GM12864 (cell line): ENCODE measurements at places on chromosomes 11 and 22.

DNA sequence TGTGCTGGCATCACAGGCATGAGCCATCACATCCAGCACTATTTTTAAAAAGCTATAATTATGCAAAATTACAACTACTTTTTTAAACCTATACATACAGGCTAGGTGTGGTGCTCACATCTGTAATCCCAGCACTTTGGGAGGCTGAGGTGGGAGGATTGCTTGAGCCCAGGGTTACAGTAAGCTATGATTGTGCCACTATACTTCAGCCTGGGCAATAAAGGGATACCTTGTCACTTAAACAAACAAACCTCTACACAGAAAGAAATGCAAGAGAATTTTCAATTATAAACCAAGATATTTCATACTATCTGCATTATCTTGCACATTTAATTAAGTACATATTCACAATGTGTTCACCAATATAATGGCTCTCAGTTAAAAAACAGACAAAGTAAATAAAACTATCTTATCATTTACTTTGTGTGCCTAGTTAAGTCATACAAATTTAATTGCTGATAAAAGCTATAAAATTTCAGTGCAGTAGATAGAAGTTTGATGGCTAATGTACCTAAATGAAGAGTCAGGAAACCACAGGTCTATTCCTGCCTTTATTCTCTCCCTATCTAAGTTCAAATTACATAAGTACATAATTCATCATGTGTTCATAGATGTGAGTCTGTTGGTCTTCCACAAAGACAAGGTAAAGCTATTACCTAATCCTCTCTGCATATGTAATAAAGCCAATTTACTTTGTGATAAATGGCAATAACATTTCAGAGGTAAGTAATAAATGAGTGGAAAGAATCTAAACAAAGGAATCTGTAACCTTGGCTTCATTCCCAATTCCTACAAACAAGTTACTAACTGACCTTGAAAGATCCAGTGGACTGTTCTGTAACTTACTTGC, 9.0 kb upstream of the RDX start:
- no peak for DNase-seq

DNA sequence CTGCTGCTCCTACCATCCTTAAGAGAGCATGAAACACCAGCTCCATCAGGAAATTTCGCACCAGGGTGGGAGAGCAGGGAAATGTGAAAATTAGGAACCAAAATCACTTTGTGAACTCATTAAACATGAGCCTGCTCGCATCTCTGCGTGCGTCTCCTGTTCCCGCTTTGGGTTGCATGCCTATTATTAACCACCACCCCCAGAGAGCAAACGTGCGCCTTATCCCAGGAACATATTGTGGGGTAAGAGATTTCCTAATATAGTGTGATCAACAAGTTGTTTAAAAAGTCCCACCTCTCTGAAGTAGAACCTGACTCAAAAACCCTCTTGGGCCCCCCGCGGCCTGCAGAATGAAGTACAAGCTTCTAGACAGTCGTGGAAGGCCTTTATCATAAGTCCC, 115.0 kb downstream of the TENM4 start:
- no peak for DNase-seq

DNA sequence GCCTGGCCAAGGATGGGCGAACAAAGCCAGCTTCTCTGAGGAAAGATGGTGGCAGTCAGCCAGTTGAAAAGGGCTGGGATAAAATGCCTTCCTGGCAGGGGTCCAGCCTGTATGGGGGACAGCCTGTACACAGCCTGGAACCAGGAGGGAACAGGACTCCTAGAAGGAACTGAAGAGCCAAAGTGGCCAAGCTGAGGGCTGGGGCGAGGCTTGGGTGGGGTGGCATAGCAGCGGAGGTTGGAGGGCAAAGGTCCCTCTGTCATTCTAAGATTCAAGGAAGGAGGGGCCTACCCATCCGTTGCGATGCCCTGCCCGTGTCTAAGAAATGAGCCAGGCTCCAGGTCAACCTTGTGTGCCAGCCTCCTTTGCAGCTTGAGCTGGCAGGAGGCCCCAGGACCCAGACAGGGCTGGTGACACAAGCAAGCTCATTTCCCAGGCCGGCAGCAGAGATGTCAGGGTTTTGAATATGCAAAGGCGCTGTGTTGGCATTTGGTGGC, 22.6 kb downstream of the FADD start:
- DNase-seq, result no peak

- no peak for DNase-seq
These were observed 319.5 kb upstream of the FAT3 start for GRCh38 chr11:91904792-91905785.

- no peak for DNase-seq
These were observed 27.1 kb downstream of the NXPE2 start for GRCh38 chr11:114705280-114706024.

DNA sequence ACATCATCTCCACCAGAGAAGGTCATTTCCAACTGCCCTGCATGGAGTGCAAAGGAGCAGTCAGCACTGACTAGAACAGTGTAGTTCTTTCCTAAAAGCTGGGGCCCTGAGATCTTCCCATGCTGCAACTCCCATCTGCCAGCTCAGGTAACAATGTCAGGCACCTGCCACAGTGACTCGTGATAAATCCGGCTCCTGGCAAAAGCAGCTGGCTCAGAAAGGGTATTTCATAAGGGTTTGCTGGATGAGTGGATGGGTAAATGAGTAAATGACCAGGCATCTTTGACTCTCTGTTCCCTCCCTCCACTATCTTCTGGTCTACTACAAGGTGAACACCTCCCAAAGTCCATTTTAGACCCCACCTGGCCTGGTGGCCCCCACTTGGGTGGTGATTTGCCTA, 403.6 kb downstream of the NXPE2 start:
- no peak for DNase-seq

- DNase-seq, result no peak
These were observed 7.5 kb downstream of the VPS51 start for GRCh38 chr11:65103476-65103875.

- DNase-seq, result no peak
These were observed 22.0 kb downstream of the ARAP1 start for GRCh38 chr11:72730243-72730642.

DNA sequence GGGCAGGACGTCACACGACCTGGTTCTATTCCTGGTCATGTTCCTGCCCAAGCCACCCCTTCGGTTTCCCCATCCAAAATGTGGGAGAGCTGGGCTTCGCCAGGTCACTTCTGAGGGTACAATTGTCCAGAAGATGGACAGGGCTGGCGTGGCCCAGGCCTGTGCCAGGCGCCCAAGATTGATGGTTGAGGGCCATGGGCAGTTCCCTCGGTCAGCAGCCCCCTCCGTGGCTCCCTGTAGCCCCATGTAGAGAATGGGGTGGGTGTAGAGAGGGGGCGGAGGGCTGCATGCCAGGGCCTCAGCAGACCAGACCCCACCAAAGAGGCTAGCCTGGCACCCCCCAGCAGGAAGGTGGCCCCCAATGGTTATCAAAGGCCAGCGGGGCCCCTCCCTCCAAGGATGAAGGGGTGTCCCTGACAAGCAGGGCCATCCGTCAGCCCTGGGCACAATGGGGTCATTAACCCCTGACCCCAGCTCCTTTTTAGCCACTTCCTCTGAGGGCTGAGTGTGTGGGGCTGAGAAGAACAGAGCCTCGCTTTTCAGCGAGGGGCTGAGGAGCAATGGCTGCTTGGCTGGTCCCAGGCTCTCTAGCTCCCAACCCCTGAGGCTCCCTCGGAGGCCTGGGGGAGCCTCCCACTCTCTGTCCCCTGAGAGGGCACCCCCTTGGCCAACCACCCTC, 11.0 kb upstream of the PICK1 start:
- DNase-seq, result no peak

GRCh38 chr11:101345891-101346290, 216.3 kb upstream of the PGR start:
- no peak for DNase-seq
